ENCODE measurements at places on chromosomes 3 and 15. TPM values are rescaled to one million over a fixed set of nuclear protein-coding genes. Genes with fewer than 3 reads are reported as not detected.

GRCh38 chr3:104519068-104519467, 847.6 kb upstream of the ALCAM start:
- H3K4me1 ChIP-seq = no peaks in the 10 kb centered on the region
- H3K36me3 ChIP-seq = no peaks in the 10 kb centered on the region

Gene RARRES1
- total RNA-seq = 1.3 TPM

DNA sequence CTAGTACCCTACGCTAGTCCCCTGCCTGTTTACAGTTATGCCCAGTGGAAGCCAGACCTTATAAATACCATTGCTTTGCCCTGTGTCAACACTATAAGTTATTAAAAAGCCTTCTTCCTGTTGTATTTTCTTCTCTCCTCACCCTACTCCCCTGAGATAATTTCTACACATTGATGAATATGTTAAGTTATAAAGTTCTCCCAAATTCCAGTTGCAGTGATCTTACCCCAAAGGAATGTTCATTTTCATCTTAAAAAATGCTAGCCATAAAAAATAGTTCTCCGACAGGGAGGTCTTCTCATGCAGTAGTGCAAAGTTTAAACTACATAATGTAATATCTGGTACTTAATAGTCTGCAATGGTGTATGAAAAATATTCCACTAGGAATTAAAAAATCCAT, 58.6 kb downstream of the MAP2K5 start:
- no peaks in the 10 kb centered on the region for H3K27me3 ChIP-seq
- H3K27ac ChIP-seq = peak overlapping the region; percentile 13
- H3K4me1 ChIP-seq = peaks cover 30% of the 10 kb centered on the region
- H3K4me3 ChIP-seq = no peak overlapping the region
- H3K36me3 ChIP-seq = no peaks in the 10 kb centered on the region

DNA sequence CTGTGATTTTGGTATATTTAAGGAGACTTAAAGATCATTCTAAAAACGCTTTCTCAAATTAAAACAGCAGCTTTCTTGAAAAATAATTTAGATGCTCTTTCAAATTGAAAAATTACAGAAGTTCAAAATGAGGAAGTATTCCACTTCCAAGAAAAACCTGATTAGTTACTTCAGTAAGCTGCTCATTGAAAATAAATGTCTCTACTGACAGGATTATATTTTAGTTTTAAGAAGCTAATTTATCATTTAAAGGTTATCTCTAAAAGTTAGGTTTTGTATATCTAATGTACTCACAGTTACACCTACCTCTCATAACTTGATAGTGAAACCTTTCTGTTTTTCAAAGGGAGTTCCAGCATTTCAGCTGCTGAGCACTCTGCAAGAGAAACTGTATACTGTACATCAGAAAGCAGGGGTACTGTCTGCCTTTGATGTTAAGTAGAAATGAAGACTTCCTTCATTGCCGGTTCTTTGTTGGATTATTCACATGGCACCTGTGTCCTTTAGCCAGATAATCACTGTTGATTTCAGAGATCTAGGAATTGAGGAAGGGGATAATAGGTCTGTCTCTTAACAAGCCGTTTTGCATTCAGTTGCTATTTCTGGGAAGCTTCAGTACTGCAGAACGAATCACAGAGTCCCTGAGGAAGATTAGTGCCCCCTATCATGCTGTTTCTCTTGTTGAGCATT, 161.6 kb downstream of the TCF12 start:
- H3K36me3 ChIP-seq = no peaks in the 10 kb centered on the region
- H3K27me3 ChIP-seq = no peaks in the 10 kb centered on the region
- H3K4me1 ChIP-seq = peaks cover 8% of the 10 kb centered on the region
- H3K27ac ChIP-seq = no peak overlapping the region
- no peak for DNase-seq

- H3K36me3 ChIP-seq = no peaks in the 10 kb centered on the region
- DNase-seq = no peak
- H3K27me3 ChIP-seq = no peaks in the 10 kb centered on the region
- no peak overlapping the region for H3K27ac ChIP-seq
- no peaks in the 10 kb centered on the region for H3K4me1 ChIP-seq
Observed at GRCh38 chr15:81942157-81942556, 103.7 kb downstream of the MEX3B start.

- H3K4me1 ChIP-seq = peaks cover 16% of the 10 kb centered on the region
- no peak overlapping the region for H3K4me3 ChIP-seq
- H3K27me3 ChIP-seq = no peaks in the 10 kb centered on the region
- H3K27ac ChIP-seq = no peak overlapping the region
Observed at GRCh38 chr3:81740731-81741130, 20.7 kb downstream of the GBE1 start.

- H3K4me3 ChIP-seq = no peak overlapping the region
- no peak overlapping the region for H3K27ac ChIP-seq
- no peaks in the 10 kb centered on the region for H3K36me3 ChIP-seq
- no peaks in the 10 kb centered on the region for H3K27me3 ChIP-seq
Observed at GRCh38 chr15:24269923-24270322, 405.7 kb upstream of the NPAP1 start.

DNA sequence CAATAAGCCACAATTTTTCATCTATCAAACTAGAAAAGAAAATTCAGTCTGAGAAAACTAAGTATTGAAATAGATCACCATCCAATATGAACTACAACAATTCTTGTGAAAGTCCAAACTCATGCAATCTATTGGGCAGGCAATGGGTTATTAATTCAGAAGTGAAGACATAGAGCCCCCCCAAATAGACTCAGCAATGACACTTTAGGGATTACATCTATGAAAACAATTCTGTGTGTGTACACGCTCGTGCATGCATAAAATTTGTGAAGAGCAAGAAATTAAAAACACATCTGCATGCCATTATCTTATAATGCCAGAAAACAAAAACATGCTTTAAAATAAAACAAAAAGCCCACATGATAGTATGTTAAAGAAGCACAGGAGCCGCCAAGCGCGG, 151.3 kb downstream of the NR1I2 start:
- no peak for DNase-seq
- no peaks in the 10 kb centered on the region for H3K4me1 ChIP-seq
- H3K27ac ChIP-seq = no peak overlapping the region
- H3K4me3 ChIP-seq = no peak overlapping the region
- no peaks in the 10 kb centered on the region for H3K36me3 ChIP-seq

GRCh38 chr15:70195587-70196305, 98.0 kb upstream of the TLE3 start:
- H3K27ac ChIP-seq = peak overlapping the region; percentile 85
- peaks cover 28% of the 10 kb centered on the region for H3K4me1 ChIP-seq
- H3K36me3 ChIP-seq = no peaks in the 10 kb centered on the region
- no peaks in the 10 kb centered on the region for H3K27me3 ChIP-seq
- DNase-seq = no peak
- no peak overlapping the region for H3K4me3 ChIP-seq

All from Panc1 (cell line).